ENCODE measurements at places on chromosomes 16 and 17.

GRCh38 chr16:66894948-66895688 is 14.8 kb downstream of the PDP2 start:
- peak; percentile 20 for DNase-seq

- DNase-seq = no peak
Measured at GRCh38 chr17:74761931-74762330, 13.5 kb downstream of the NHERF1 start.

- no peak for DNase-seq
Measured at GRCh38 chr17:78263063-78263735, 31.8 kb downstream of the TMEM235 start.

DNA sequence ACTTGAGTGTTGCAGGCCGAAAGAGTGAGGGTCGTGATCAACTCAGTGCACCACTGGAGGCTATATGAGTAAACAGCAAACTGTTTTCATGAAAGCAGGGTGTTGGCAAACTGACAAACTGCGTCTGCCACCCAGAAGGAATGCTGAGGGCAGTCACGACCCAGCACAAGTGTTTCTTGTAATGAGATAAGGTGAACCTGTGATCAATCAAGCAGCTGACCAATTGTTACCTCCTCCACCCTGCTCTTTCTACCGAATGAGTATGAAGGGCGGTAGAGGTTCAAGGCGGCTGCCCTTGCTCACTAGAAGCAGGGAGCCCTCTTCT is 5.5 kb upstream of the SRL start:
- no peak for DNase-seq

DNA sequence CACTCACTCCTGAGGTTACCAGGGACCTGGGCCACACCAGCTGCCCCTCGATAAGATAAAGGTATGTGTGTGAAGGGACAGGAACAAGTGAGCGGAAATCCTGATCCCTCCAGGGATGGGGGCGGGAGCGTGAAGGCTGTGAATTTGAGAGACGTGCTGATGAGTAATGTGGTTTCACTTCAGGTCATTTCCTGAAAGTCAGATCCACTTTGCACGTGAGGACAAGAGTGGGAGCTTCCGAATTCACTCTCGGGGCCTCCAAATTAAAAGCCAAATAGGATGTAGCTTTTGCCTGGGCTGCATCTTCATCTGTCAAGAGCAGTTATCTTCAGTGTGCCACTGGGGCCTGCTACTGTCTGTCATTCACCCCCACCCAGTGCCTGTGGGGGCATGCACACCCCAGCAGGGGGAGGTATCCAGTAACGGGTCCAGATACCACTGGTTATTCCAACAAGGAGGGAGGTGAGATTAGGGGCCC is 87.4 kb upstream of the LHX1 start:
- DNase-seq = no peak

DNA sequence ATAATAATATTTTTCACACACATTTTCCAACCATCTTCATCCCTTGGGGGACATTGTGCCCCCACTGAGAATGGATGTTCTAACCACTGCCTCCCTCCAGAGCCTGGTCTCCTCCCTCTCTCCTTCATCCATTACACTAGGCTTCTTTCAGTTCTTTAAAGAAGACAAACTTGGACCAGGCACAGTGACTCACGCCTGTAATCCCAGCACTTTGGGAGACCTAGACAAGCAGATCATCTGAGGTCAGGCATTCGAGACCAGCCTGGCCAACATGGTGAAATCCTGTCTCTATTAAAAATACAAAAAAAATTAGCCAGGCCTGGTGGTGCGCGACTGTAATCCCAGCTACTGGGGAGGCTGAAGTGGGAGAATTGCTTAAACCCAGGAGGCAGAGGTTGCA is 6.5 kb downstream of the ALOX15 start:
- no peak for DNase-seq

DNA sequence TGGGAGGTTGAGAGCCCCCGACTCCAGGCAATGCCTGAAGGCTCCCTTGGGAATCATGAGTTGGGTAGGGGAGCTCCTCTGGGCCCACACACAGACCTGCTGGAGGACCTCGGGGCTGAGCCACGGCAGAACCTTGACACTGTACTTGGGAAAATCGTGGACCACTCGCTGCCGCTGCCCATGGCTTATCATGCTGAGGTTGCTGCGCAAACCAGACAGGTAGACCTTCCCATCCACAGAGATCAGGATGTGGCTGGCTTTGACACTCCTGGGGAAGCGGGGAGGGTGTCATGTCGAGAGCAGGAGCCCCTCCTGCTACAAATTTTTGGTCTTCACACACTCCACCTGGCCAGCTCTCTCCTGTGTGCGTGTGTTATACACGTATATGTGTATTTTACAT is 7.2 kb upstream of the LIMD2 start:
- DNase-seq = no peak

GRCh38 chr17:59420901-59421300 is 89.4 kb downstream of the YPEL2 start:
- no peak for DNase-seq

Measured in activated T-helper 1 cell treated with anti-CD3 and anti-CD28 coated beads, Interleukin-2, amount 50 U/mL, for 16 hours (primary cell).